ENCODE measurements at places on chromosomes 3 and 15. TPM values are rescaled to one million over a fixed set of nuclear protein-coding genes. Genes with fewer than 3 reads are reported as not detected.

FGF7 gene
- polyA plus RNA-seq, result 25.2 TPM

BDH1 gene
- 3.3 TPM for polyA plus RNA-seq

GRCh38 chr3:8853081-8853480, 83.7 kb upstream of the OXTR start:
- DNase-seq, result no peak

CA12 gene
- 1.1 TPM for polyA plus RNA-seq

DNA sequence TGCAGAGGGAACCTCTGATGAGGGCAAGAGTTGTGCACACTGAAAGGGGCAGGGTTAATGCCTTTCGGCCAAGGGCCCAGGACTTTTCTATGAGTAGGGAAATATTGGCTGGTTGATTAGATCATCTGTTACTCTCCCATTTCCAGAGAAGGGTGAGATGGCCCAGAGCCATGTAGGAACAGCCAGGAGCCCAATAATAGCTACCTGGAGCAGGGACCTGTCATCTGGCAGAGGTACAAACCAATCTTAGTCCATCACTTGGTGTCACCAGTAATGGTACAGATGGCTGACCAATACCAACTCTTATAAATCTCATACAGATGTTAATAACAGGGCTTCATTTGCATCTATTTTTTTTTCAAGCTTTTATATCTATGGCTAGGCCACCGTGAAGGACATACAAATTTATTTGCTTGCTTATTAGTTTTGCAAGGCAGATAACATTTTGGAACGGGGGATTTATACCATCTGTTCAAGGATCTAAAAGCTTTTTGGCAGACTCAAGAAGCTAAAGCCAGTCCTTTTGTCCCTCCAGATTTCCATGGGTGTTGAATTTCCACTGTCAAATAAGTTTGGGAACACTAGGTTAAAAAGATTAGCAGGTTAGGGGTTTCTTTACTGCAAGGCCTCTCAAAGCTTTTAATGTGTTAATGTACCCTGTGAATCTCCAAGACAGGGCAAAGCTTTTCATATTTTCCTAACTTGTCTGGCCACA, 79.3 kb downstream of the TNIK start:
- DNase-seq, result no peak

TMEM40 gene
- 18.6 TPM for polyA plus RNA-seq

PRR23A gene
- polyA plus RNA-seq, result not detected

GRCh38 chr15:58627701-58628100, 121.8 kb downstream of the ADAM10 start:
- no peak for DNase-seq
